ENCODE measurements at places on chromosomes 4 and X.

- DNase-seq = peak; percentile 63
Measured at GRCh38 chr4:86043755-86044592, 315.9 kb downstream of the MAPK10 start.

GRCh38 chrX:95889279-95889678, 795.4 kb upstream of the DIAPH2 start:
- DNase-seq = no peak

- no peak for DNase-seq
Measured at GRCh38 chrX:114797494-114797893, 213.6 kb downstream of the HTR2C start.

DNA sequence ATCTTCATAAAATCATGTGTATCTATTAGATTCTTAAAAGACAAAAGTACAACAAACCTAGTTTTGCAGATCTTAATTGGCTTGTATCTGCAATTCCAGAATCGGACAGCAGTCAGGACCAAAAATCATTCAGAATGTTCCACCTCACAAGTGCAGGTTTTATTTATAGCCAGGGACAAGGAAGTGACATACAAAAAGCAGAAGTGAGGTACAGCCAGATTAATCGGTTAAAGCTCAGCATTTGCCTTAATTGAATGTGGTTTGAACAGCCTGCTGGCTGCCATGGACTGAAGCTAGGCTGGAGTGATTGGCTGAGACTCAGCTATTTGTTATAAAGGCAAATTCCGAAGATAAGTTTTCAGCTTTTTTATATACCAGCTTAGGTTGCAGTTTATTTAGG, 932.6 kb downstream of the C4orf33 start:
- DNase-seq = peak; percentile 18

GRCh38 chr4:41723286-41723685, 25.2 kb downstream of the PHOX2B start:
- DNase-seq = no peak

DNA sequence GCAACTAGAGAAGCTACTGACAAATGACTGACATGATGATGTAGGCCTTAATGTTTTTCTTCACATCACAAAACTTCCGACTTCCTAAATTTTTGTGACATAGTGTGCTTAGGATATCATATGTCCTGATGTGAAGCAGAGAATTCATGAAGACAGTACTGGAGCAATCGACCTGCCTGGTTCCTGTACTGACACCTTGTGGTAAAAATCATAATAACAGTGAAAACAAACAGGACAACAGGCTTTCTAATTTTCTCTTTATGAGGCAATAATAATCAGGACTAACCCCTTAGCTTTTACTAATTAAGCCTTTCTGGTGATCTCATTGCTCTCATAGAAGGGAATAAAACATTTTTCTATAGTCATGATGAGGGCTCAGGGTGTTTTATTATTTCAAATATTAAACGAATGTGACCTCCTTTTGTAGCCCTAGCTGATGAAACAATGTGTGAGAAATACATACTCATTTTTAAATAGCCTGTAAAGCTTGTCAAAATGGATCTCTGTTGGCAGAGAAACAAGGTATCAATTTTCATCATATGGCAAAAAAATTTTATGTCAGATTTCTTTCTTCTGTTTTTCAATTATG, 158.4 kb downstream of the TENT5D start:
- DNase-seq = peak; percentile 36

- no peak for DNase-seq
Measured at GRCh38 chr4:2274320-2275043, 12.6 kb upstream of the MXD4 start.

GRCh38 chr4:94827481-94828110, 69.8 kb downstream of the BMPR1B start:
- no peak for DNase-seq
